ENCODE measurements at places on chromosomes 4 and X.

DNA sequence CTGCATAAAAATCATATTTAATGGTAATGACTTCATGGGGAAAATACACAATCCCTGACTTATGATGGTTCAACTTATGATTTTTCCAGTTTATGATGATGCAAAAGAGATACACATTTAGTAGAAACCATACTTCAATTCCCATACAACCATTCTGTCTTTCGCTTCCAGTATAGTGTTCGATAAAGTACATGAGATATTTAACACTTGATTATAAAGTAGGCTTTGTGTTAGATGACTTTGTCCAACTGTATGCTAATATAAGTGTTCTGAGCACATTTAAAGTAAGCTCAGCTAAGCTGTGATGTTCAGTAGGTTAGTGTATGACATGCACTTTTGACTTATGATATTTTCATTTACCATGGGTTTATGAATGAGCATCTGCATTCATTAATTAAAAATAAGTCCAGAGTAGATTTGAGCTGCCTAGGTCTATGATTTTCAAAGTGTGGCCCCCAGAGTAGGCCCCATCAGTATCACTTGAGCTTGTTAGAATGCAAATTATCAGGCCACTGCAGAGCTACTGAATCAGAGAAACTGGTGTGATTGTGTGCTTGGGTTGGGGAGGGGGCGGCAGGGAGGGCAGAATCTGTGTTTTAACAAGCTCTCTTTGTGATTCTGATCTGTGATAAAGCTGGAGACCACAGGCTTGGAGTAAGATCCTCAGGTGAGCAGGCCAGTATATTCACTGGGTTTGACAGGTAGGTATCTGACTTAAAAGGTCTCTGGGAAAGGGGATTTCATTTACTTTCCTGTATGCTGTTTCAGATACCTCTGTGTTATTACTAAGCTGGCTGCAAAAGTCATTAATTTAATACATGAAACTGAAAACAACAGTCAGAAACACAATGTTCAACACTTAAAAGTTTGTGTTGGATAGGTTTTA lies 8.4 kb downstream of the ATP10D start:
- DNase-seq: no peak

GRCh38 chr4:123083646-123084045 lies 161.2 kb upstream of the NUDT6 start:
- no peak for DNase-seq

- DNase-seq: no peak
These were observed 22.7 kb downstream of the FABP2 start for GRCh38 chr4:119299260-119299671.

GRCh38 chr4:119244344-119244743 lies 31.8 kb downstream of the USP53 start:
- no peak for DNase-seq

DNA sequence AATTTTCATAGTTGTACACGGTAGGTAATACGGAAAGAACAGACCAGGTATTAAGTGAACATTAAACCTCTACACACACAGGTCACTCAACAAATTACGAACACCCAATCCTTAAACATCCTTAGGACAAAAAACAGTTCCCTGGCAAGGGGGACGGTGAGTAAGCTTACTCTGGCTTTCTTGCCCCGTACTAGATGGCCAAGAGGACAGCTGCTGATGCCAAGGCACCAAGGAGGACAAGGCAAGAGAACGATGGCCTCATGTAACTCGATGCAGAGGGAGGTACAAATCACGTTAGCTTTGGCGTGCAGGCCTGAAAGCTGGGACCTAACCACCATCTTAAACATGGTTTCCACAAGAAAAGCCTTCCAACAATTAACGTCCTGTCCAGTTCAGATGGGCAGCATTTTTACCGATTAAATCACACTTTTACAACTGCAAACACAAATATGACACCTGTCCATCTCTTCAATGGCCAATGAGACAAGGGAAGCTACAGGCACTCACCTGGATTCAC lies 23.7 kb downstream of the FAT1 start:
- no peak for DNase-seq

DNA sequence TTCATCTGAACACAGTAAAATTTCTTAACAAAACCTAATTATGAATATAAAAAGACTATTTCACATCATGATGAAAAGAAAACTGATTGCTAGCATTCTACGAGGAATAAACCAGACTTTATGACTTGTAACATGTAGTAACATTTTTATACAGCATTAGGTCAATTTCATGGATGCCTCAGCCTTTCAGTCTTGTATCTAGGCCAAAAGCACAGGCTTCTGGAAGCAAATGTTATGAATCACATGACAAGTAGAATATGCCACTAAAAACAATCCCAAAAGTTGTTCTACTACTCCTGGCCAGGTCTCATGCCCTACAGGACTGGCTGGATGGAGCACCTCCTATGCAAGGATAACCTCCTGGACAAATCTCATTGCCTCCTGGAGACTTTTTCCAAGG lies 101.2 kb downstream of the ARHGAP6 start:
- DNase-seq: no peak

GRCh38 chr4:159425737-159426305 lies 322.9 kb downstream of the RAPGEF2 start:
- no peak for DNase-seq

GRCh38 chr4:89551191-89551590 lies 243.6 kb upstream of the GPRIN3 start:
- DNase-seq: no peak

DNA sequence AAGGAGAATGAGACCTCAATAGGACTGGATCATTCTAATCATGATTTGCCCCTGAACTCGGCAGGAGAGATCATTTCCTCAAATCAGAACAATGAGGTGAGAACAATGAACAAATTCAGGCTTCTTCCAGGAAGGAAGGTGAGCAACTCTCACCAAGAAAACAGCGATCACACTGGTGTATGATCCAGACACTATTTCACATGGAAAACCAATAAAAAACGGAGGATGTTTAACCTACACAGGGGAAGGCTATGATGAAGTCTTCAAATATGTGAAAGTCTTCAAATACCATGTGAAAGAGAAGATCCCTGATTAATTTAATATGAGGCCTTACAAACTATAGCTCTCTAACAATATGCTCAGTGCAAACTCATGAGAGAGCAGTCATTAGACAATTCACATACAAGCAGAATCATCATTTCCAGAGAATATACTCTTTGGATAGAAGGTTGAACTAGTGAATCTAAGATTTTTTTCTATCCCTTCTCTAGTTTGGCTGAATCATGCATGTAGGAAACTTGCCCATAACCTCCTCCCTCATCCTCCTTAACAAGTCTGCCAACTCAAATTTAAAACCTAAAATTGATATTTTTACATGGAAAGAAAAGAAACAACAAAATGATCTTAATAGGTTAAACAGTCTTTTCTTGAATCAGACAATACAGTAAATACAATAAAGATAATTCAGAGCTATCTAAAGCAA lies 122.5 kb downstream of the ADAMTS3 start:
- DNase-seq: no peak

DNA sequence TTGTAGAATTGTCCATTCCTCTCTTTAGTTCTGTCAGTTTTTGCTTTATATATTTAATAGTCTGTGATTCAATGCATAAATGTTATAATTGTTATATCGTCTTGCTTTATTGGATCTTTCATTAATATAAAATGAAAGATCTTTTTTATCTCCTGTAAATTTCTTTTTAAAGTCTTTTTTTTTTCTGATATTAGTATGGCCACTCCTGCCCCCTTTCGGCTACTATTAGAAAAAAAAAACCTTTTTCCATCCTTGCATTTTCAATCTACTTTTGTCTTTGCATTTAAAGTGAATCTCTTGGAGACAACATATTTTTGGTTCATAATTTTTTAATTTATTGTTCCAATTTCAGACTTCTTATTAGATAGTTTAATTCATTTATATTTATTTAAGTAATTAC lies 677.4 kb upstream of the NDST4 start:
- DNase-seq: no peak

GRCh38 chr4:54230484-54231418 lies 1.7 kb downstream of the PDGFRA start:
- peak; percentile 34 for DNase-seq

- no peak for DNase-seq
These were observed 58.3 kb upstream of the SMARCA5 start for GRCh38 chr4:143455211-143455610.

GRCh38 chr4:1359144-1359501 lies 12.1 kb downstream of the UVSSA start:
- no peak for DNase-seq

- DNase-seq: no peak
These were observed 37.3 kb upstream of the BCORL1 start for GRCh38 chrX:129945131-129945530.

DNA sequence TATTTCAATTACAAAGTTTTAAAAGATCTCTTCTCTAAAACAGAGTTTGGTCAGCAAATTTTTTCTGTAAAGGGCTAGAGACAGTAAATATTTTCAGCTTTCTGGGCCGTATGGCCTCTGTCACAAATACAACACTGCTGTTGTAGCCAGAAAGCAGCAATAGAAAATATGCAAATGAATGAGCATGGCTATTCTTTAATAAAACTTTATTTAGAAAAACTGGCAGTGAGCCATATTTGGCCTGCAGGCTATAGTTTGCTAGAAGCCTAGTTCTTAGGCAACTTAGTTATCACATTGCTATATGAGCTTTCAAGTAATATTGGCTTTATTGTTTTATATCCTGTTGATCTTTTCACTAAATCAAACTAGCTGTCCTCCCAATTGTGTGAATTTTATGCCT lies 26.5 kb upstream of the XK start:
- no peak for DNase-seq

- DNase-seq: no peak
These were observed 2.8 kb downstream of the PSAPL1 start for GRCh38 chr4:7431696-7432530.

DNA sequence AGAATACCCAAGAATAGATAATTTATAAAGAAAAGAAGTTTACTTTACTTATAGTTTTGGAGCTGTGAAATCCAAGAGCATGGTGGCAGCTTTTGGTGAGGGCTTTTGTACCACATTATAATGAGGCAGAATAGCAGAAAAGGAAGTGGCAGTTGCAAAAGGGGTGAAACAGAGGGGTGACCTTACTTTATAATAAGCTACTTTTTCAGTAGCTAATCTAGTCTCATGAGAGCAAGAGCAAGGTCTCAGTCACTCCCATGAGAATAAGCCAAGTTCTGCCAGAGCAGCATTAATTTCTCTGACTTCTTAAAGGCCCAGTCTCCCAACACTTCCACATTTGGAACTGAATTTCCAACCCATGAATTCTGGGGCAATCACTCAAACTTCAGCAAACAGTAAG lies 502.0 kb downstream of the GBA3 start:
- no peak for DNase-seq

- no peak for DNase-seq
These were observed 937 bp downstream of the HELQ start for GRCh38 chr4:83454686-83455085.

DNA sequence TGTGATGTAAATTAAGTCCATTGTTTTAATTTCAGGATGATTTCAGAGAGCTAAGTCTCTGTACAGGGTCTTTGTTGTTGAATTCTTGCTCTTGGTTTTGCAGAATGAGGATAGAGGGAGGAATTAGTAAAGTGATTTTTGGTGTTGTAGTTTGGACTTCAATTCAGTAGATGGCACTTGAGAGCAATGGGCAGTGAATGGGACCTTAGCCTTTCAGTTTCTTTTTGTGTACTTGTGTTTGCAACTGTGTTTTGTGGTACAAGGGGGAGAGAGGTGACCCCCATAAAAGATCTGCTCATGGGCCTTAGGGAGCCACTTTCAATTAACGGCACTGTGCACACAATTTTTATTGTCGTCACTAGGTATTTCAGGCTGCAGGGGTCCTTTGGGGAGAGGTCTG lies 340.0 kb downstream of the DCAF12L2 start:
- DNase-seq: no peak

DNA sequence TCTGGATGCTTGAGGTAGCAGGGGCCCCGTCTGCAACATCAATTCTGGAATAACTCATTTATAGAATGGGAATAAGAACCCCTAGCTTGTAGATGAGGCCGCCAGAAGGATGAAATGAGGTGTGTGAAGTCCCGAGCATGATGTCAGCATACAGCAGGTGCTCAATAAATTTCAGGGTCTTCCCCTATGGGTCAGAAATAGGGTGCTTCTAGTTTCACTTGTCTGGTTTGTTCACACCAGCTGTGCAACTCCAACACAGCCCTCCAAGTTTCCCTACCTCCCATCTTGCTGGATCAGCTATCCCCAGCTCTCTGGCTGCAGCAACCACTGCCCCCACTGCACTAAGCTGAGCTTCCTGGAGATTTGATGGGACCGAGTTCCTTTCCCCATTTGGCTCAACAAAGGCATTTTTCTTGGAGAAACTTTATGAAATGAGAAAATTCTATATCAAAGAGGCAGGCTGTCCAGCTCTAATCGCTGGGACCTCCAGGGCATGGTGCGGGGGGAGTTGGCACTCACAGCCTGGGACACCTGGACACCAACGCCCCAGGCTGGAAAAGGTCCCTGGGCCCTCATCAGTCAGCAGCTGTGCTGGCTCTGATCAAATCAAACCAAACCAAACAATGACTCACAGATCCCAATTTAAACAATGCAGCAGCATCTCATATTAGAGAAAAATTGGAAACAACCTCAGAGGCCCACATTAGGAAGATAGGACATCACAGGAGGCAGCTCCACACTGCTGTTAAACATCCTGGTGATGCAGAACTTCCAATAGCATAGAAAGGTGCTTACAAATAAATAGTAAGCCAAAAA lies 13.3 kb downstream of the SLC2A9 start:
- DNase-seq: no peak

DNA sequence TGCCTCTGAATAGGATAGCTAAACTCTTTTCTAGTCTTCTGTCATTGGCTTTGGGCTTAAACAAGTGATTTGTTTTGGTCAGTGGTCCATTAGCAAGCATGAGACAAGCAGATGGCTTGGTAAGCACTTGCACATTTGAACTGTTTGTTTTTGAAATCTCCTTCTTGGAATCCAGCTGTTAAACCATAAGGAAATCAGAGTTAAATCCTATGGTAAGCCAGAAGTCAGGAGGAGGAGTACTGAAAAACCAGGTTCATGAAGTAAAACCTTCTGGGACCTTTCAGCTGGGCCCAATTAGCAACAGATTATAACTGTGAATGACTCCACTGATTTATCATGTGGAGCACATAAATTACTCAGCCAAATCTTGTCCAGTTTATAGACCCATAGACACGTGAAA lies 1042.5 kb upstream of the PABPC4L start:
- DNase-seq: no peak

- no peak for DNase-seq
These were observed 84.0 kb upstream of the BMP2K start for GRCh38 chr4:78691971-78692821.

DNA sequence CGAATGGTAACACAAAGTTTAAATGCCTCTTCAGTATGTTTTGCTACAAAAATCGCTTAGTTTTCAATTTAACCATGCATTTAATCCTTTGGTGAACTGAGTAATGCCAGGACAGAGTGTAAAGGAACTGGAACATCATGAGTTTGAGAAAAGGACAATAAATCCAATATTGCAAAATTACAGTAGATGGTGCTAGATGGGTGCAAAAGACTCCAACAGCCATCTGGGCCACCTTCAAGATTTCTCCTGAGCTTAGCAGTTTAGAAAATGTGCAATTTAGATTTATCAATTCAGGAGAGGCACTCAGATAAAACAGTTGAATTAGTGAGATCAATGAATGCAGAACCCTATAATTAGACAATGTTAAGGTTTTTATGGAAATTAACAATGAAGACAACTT lies 33.2 kb upstream of the MID1IP1 start:
- DNase-seq: peak; percentile 7

- no peak for DNase-seq
These were observed 10.3 kb downstream of the HADH start for GRCh38 chr4:107999932-108000539.

- DNase-seq: no peak
These were observed 42.2 kb downstream of the KLHL5 start for GRCh38 chr4:39104255-39104654.

GRCh38 chrX:107323786-107324492 lies 117.5 kb downstream of the DNAAF6 start:
- no peak for DNase-seq

GRCh38 chrX:119687661-119688413 lies 5.1 kb downstream of the SEPTIN6 start:
- DNase-seq: no peak
